Activated CD4-positive, alpha-beta T cell treated with anti-CD3 and anti-CD28 coated beads, Interleukin-2, amount 10 ng/mL, durations not matched to agents 24 days and 14 days (primary cell): ENCODE measurements at places on chromosomes 12 and 14.
A peak's percentile ranks its signal among the peaks of the same experiment; 100 is the strongest.

GRCh38 chr12:9872742-9873141, 3.6 kb upstream of the CLEC2B start:
- DNase-seq = no peak

GRCh38 chr12:2494486-2495192, 300.1 kb upstream of the FKBP4 start:
- no peak for DNase-seq

GRCh38 chr12:67067453-67068203, 201.5 kb upstream of the CAND1 start:
- no peak for DNase-seq

GRCh38 chr12:59559696-59560095, 36.1 kb upstream of the SLC16A7 start:
- no peak for DNase-seq

DNA sequence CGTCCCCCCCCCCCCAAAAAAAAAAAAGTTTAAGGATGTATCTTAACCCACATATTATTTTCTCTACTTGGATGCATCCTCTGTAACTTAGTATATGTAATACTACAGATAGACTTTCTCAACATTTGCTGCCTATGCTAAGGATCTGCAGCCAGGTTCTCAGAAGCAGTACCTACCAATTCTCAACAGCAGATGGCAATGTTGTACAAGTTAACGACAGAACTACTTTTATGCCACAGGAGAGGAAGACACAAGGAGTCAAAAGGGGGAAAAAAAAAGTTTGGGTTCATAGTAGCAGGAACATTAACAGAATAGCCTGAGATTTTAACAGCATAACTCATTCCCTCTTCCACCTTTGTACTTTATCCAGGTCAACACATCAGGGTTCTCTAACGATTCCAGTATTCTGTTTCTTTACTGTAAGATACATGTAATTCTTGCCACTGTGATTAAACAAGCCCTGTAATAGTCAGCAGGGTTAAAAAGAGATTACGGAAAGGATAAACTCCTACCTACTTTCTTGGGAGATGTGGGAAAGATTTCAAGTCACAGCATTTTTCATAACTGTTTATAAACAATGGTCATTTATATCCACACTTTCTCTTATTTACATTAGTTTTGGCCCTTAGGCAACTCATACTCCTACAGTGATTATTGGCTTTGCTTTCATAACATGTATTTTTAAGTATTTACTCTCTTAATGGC, 5.7 kb upstream of the NEK9 start:
- DNase-seq = peak; percentile 91

- peak; percentile 91 for DNase-seq
Observed at GRCh38 chr14:34059925-34060650, 109.2 kb upstream of the EGLN3 start.

- DNase-seq = no peak
Observed at GRCh38 chr12:129635021-129635685, 268.7 kb downstream of the TMEM132D start.

- DNase-seq = no peak
Observed at GRCh38 chr12:50203691-50204090, 36.5 kb upstream of the CERS5 start.
